ENCODE measurements at places on chromosomes 13 and 19.

- no peak for DNase-seq
Observed at GRCh38 chr19:290372-291005, 714 bp downstream of the PLPP2 start.

GRCh38 chr13:97068151-97068550, 73.9 kb upstream of the OXGR1 start:
- no peak for DNase-seq

GRCh38 chr19:17409990-17410389, 4.6 kb upstream of the BST2 start:
- DNase-seq = no peak

DNA sequence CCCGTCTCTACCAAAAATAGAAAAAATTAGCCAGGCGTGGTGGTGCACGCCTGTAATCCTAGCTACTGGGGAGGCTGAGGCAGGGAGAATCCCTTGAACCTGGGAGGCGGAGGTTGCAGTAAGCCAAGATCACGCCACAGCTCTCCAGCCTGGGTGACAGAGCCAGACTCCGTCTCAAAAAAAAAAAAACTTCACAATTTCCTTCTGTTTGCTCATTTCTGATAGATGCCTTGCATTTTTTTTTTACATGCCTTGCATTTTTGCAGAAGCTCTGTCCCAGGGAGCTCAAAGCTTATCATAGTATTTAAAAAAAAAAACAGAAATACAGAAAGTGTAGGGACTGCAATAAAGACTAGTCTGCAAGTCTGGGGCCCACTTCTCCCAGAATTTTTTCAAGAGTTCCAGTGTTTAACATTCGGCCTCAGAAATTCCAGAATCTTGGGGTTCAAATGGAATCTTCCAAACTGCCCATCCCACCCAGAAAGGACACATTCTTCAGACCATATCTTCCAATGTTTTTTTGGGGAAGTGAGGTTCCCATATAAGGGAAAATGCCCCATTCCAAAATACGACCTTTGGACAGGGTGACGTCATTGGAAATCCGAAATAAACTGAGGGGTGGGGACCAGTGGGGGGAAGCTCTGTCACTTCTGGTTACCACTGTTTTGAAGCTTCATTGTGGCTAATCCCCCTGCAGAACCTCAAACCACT, 17.2 kb upstream of the RAB8A start:
- no peak for DNase-seq

DNA sequence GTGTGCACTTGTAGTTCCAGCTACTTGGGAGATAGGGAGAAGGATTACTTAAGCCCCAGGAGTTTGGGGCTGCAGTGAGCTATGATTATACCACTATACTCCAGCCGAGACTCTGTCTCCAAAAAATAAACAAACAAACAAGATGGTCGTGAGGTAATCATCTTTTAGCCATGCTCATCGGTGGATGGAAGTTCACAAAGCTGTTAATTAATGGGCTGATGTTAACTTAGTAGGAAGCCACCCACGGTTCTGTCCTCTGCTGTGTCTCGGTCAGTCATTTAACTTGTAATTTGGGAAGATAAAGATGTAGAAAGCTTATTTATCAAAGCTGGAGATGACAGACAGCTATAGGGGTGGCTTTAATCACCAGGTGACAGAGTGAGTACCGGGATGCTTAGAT, 64.9 kb downstream of the ARHGEF18 start:
- DNase-seq = no peak

GRCh38 chr13:35791184-35791851, 314.8 kb upstream of the MAB21L1 start:
- no peak for DNase-seq

DNA sequence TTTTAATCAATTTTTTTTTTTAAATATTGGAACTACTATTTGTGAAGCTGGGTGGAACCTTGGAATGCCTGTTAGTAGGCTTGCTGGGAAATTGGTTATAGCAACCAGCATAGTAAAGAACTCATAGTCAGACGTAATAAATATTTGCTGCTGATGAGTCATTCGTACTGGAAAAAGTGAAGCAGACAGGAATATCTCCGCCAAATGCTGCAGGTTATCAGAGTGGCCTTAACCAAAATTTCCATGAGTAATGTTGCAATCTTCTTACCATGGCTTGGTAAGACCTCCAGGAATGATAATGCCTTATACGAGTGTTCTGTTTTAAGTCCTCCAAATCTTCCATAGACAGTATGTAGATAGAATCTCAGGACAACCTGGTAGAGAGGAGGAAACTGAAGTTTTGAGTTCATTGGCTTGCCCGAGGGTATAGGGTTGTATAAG, 34.2 kb downstream of the MBNL2 start:
- no peak for DNase-seq

DNA sequence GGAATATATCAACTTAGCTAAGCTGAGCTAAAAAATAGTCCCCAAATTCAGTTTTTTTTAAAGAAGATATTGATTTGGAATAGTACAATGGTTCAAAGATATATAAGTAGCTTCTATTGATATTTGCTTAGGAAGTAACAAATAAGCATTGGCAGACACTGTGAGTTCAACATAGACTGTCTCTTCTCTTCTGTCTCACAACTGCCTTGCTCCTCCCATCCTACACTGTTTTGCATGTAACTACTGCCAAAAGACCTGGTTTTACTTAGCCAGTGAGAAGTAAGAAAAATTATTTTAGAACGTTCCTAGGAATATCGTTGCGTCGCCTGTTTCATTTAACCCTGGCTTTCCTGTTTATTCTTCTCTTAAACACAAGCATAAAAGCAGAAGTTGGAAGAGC, 859.0 kb upstream of the SPRY2 start:
- no peak for DNase-seq

GRCh38 chr19:42252365-42253244, 2.3 kb downstream of the ERF start:
- no peak for DNase-seq

GRCh38 chr13:44393391-44393790, 19.8 kb downstream of the SERP2 start:
- DNase-seq = no peak

DNA sequence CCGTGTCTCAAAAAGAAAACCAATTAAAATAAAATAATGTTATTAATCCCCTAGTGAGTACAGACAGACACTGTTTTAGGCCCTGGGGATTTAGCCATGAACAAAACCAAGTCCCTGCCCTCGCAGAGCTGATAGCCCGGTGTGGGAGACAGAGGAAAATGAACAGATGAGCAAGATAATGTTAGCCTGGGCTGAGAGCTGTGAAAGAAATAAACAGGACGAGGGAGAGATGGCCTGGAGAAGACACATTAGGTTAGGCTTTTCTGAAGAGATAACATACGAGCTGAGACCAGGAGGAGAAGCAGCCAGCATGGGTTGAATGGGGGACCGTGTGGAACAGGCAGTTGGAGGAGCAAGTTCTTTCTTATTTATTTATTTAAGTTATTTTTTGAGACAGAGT, 9.0 kb downstream of the RELB start:
- no peak for DNase-seq

GRCh38 chr13:23811366-23812062, 77.7 kb downstream of the MIPEP start:
- no peak for DNase-seq

DNA sequence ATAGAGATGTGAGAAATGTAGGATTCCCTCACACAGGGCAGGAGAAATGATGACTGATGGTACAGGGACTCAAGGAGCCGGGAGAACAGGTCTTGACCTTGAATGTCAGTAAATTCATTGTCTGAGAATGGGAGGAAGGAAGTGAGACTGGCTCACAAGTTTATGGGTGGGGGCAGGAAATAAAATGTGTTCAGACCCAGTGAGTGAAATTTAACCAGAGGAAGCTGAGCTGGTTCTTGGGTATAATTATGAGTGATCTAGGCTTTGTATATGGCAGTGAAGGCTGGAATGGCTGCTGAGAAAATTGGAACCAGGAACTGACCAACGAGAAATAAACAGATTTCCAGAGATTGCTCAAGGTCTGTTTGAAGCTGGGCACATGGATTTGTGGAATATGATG, 6.3 kb upstream of the IGSF23 start:
- no peak for DNase-seq

GRCh38 chr13:106349080-106349931, 186.2 kb downstream of the EFNB2 start:
- no peak for DNase-seq

GRCh38 chr13:112890316-112891145, 78.5 kb upstream of the MCF2L start:
- no peak for DNase-seq

DNA sequence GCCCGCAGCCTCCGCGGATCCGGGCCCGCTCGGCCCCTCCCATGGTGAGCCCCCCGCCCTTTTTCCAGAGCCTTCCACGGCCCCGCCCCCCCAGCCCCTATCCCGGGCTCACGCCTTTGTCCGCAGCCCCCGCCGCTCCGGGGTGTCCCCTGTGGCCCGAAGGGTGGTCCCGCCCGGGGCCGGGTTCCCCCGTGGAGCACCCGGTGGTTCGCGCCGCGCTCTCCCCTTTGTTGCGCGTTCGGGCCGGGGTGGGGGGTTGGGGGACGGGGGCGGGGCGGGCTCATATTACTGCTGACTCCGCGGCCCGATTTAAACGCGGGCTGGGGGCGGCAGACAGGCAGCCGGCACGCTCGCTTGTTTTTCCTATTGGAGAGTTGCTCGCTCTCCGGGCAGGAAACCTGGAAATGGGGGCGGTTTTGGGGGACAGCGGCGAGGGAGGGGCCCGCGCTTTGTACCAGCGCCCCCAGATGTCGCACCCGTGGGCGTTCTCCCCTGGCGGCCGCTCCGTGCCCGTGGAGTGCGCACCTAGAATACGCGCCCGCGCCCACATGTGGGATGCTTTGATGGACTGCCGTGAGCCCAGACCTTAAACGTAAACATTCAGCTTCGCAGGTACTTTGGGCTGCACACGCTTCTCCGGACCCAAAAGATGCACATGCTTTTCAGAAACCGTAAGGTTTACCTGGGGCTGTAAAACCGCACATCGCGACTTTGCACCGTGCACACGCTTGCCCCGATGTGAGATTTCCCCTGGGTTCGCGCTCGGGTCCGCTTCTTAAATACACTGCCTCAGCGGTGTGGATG, 699 bp downstream of the PTOV1 start:
- peak; percentile 50 for DNase-seq

DNA sequence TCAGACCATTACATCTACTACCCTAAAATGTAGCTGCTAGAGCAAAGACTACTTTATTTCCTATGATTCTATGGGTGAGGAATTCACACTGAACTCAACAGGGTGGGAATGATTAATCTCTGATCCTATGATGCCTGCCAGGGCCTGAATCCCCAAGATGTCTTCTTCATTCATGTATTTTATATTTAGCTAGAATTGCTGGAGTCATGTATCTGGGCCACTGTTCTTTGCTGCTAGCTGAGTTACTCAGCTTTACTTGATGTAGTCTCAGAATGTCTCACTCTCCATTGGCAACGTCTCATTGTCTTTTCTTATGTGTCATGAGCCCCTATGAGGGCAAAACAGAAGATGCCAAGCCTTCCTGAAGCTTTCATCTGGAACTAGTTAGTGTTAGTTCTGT, 21.1 kb downstream of the ZNF582 start:
- no peak for DNase-seq

DNA sequence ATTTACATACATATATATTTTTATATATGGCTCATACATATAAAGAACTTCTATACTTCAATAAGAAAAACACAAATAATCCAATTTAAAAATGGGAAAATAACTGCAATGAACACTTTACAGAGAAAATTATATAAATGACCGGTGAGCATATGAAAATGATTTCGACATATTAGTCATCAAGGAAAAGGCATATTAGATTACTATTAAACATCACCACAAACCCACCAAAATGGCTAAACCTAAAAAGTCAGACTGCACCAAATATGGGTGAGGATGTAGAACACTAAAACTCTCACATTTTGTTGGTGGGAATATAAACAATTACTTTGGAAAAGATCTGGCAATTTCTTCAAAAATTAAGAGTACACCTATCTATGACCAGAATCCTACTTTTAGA, 316.2 kb downstream of the ENOX1 start:
- no peak for DNase-seq

DNA sequence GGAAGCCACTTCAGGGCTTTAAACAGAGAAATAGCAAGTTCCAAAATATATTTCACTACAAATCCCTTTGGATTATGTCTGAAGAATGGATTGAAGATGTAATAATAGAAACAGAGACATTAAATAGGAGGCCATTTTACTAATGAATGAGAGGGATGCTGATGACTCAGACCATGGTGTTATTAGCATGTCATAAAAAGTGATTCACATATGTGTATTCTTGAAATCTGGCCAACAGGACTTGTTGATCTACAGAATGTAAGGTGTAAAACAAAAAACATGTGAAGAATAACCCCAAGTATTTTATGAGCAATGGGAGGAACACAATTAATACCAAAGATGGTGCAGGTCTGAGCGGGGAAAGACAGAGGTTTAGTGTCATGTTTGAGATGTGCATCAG, 873.7 kb downstream of the SLITRK5 start:
- DNase-seq = no peak

GRCh38 chr19:58229255-58229639, 533 bp downstream of the ZNF544 start:
- DNase-seq = peak; percentile 62

GRCh38 chr13:113761136-113761535, 2.1 kb downstream of the TMEM255B start:
- peak; percentile 5 for DNase-seq

- DNase-seq = no peak
Observed at GRCh38 chr13:76861859-76862258, 24.3 kb downstream of the KCTD12 start.

- no peak for DNase-seq
Observed at GRCh38 chr19:57675881-57676280, 5.9 kb upstream of the ZNF551 start.

GRCh38 chr13:34208336-34208735, 390.4 kb downstream of the RFC3 start:
- no peak for DNase-seq

- no peak for DNase-seq
Observed at GRCh38 chr13:113176280-113176679, 17.8 kb downstream of the PROZ start.

- DNase-seq = no peak
Observed at GRCh38 chr13:48979892-48980291, 4.2 kb downstream of the FNDC3A start.

- DNase-seq = no peak
Observed at GRCh38 chr19:44712864-44713515, 14.0 kb downstream of the CEACAM16 start.

DNA sequence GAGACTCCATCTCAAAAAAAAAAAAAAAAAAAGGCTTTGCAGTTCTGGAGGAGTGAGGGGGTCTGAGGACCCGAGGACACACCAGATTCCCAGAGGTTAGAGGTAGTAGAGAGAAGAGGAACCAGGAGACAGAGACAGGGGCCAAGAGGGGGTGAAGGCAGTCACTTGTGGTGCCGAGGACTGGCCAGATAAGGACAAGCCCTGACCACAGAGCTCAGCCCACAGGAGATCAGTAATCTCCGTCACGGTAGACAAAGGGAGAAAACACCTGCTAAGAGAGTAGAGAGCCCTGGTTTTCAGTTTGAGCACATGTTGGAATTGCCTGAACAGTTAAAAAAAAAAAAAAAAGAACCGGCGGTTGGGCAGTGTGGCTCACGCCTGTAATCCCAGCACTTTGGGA, 1.7 kb upstream of the PRAM1 start:
- no peak for DNase-seq

- no peak for DNase-seq
Observed at GRCh38 chr13:73722120-73722519, 412.1 kb downstream of the KLF12 start.
